ENCODE measurements at places on chromosomes 6 and 20.

GRCh38 chr6:70208235-70208790 lies 94.6 kb downstream of the COL9A1 start:
- no peak for DNase-seq

DNA sequence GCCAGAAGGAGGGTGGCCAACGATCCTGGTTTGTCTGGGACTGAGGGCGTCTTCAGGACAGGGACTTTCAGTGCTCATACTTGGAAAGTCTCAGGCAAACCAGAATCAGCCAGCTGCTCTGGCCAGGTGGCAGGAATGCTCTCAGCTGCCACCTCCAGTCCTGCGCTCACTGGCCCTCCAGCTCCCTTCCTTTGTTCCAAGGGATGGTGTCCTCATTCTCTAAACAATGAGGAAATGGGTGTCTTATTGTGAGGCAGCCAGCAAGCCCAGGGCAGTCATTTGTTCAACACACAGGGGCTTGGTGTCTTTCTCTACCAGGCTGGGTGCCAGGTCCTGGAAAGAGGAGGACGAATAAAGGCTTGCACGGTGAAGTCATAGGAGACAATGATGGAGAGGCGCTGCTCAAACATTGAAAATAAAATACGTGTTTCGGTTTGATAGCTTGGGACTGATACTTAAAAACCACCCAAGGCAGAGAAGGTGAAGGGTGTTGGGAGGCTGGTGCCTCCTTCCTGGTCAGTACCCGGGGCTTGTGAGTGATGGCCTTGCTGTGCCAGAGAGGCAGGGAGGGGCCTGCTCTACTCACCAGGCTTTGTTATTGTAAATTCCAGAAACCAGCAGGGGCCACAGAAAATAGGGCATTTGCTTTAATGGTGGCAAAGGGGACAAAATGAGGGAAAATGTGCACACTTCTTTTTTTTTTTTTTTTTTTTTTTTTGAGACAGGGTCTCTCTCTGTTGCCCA lies 11.3 kb upstream of the TMEM181 start:
- no peak for DNase-seq

- DNase-seq, result no peak
Observed at GRCh38 chr6:56652231-56652630, 9.5 kb upstream of the DST start.

GRCh38 chr20:57467742-57468141 lies 57.2 kb downstream of the CTCFL start:
- DNase-seq, result no peak

DNA sequence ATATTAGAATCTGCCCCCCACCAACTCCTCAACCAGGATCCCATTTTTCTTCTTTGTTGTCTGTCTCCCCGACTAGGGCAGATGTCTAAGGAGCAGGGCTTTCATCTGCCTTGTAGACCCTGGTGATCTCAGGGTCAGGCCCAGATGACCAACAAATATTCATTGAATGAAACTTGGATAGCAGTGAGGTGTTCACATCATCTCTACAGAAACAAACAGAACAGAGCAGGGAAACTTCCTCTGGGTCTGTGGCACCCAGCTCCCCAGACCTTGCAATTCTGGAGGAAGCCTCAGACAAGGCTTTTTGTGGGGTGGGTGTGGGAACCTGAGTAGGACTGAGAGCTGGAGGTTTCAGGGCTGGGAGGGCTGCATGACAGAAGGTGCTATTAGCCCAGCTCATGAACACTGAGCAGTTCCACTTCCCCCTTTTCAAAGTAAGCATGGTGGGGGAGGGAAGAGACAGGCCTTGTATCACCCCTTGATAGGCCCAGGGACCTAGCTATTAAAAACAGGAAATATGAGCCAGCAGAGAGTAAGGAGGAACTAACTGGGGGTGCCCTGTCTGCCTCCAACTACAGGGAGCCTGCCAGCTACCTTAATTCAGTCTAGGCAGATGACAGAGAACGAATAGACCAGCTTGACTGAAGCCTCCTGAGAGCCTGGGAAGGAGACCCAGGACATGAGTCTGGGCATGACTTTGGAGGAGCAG lies 37.3 kb upstream of the TOP1 start:
- DNase-seq, result no peak

GRCh38 chr20:20456741-20457140 lies 88.8 kb downstream of the INSM1 start:
- DNase-seq, result no peak

DNA sequence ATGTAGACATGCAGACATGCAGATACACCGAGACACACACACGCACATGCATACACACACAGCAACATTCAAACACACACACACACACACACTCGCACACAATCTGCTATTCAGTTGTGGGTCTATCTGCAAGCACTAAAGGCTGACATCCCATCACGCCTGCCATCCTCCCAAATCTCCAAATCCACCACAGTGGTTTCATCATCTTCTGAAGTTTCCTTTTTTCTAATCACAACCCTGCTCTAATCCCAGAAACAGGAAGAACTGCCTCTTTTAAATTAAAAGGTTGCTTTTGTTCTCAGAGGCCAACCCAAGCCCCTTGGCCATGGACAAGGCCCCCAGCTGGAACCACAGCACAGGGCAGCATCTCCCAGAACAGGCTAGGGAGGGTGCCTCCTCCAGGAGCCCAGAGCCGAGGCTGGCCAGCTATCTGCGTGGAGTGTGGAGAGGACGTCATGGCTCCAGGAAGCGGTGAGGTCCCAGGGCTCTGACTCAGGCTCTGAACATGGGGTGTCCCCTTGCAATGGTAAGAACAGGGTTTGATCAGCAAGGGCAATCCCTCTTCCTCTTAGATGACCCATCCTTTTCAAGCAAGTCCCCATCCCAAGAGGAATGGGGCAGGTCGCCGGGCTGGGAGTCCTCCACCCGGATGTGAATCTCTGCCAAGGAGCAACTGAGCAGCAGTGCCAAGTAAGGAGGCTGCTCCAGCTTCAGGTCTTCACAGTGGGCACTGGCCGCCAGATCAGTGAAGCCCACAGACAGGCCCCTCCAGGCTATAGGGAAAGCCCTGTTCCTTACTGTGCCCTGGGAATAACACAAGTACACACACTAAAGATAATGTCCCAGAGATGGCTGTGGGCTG lies 14.7 kb downstream of the FOXF2 start:
- no peak for DNase-seq

GRCh38 chr6:30267423-30267822 lies 54.2 kb upstream of the TRIM26 start:
- no peak for DNase-seq

GRCh38 chr6:49826743-49827406 lies 39.5 kb downstream of the CRISP1 start:
- no peak for DNase-seq

GRCh38 chr20:3876000-3876399 lies 13.2 kb upstream of the PANK2 start:
- DNase-seq, result no peak

- no peak for DNase-seq
Observed at GRCh38 chr6:152261179-152261578, 376.0 kb downstream of the SYNE1 start.

DNA sequence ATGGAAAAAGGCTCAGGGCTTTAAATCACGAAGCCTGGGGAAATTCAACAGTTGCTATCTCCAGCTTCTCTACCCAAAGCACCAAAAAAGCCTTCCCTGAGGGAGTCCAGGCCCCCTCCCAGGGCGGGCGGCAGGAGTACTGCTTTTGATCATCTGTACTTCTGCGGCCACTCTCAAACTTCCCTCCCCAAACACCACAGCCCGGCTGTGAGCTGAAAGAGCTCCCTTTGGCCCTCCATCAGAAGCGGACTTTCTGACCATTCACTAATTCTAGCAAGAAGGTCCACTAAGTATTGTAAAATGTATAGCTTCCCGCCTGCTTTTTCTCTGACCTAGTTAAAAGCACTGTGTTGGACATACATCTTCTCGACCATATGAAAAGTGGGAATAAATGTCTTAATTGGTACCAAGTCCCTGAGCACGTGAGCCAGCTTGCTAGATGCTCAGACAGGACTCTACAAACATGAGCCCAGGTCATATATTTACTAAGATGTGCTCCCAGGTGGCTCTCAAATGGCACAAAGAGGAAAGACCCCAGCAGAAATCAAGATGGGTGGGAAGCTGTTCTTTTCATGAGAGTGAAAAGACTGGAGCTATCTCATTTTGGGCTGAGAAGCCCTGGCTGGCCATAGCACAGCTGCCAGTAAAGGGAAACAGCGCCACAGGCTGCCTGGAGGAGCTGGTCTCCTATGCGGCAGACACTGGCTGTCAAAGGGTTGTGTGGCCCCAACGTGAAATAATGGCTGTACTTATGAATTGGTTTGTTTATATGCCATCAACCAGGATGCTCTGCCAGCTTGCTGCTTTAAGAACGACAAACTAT lies 58.6 kb downstream of the GFOD1 start:
- no peak for DNase-seq

- no peak for DNase-seq
Observed at GRCh38 chr6:135505648-135506047, 8.1 kb upstream of the AHI1 start.

- DNase-seq, result no peak
Observed at GRCh38 chr6:147534116-147534860, 25.8 kb downstream of the SAMD5 start.

GRCh38 chr6:53703047-53703446 lies 37.5 kb upstream of the KLHL31 start:
- no peak for DNase-seq

DNA sequence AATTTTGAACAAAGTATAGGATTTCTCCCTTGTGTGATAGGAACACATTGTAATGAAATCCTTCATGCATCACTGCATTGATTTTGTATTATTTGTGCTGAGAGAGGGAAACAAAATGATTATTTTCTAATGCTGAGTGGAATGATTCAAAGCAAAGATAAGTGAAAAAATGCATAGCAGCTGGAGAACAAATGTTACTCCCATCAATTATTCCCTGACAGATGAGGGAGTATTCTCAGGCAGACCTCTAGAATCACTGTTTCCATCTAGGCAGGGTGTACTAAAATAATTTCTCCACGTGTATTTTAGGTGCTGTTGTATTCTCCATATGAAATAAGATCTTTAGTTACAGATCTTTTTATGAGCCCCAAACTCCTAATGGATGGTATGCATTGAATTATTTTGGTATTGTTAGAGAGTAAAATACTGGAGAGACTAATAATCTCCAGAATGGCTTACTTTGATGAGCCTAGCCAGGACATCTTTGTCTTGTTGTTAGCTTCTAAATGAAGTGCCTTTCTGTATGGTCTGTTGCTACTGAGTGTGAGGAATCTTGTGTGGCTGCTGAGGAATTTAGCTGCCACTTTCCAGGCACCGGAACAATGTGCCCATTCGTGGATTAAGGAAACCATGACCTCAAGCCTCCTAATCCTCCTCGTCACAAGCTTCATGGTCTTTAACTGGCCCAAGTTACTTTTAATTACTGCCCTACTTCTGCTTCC lies 39.6 kb downstream of the RNF217 start:
- no peak for DNase-seq

- DNase-seq, result peak; percentile 61
Observed at GRCh38 chr20:6053776-6054688, at the start of gene LRRN4. TSS of gene LRRN4 (minus strand) at chr20:6054060. CDS start at chr20:6052799, 1,261 bp downstream.

DNA sequence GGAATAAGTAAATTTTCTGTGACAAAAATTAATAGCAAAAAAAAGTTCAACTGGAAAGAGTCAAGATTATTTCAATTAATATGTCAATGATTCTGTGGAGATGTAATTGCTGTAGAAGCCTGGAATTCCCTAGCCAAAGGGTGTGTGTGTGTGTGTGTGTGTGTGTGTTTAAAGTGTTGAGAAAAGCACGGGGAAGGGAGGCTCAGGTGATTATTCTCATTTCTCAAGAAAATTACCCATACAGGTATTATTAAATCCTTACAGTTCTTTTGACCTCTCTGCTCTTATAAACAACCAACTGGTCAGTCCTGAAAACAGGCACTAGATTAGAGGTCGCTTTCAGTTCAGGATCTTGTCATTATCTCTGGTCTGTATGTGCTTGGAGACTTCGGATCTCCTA lies 129.3 kb upstream of the SASH1 start:
- no peak for DNase-seq

DNA sequence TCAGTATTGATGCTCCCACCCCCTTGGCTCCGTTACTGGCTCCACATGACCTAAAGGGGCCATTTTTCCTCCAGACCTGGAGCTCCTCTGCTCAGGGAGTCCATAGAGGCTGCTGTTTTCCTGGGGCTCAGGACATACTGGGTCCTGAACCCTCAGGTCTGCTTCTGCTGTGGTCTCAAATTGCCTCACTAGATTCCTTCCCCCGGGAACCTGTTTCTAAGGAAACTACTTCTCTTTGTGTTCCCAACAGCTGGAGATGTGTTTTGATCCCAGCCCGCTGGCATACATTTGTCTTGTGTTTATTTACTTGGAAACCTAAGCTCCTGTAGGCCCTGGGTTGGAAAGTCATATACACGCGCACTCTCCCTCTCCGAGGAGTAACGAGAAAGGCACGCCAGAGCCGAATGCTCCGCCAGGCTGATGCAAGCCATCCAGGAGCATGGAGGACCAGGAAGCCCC lies 222.8 kb downstream of the UST start:
- no peak for DNase-seq

GRCh38 chr6:116096979-116097816 lies 3.5 kb upstream of the NT5DC1 start:
- DNase-seq, result no peak

DNA sequence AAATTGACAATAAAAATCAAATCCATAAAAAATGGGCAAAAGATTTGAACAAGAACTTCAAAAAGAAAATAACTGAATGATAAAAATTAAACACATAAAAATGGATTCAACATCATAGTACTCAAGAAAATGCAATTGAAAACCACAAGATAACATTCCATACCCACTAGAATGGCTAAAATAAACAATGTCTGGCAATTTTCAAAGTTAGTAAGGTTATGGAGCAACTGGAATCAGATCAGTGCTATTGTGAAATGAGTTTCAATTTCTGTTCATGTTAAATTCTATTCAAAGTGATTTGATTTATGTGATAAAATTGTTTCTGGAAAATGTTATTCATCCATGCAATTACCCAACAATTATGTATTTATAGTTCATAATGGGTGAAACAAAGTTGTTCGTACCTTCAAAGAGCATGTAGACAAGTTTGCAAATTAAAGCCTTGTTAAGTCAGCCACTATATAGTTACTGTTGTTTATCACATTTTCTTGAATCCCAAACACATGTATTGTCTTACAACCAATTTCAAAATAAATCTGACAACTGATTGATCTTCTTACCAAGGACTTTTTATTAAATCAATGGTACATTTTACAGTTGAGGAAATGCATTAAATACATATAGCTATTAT lies 151.5 kb upstream of the CENPW start:
- no peak for DNase-seq

DNA sequence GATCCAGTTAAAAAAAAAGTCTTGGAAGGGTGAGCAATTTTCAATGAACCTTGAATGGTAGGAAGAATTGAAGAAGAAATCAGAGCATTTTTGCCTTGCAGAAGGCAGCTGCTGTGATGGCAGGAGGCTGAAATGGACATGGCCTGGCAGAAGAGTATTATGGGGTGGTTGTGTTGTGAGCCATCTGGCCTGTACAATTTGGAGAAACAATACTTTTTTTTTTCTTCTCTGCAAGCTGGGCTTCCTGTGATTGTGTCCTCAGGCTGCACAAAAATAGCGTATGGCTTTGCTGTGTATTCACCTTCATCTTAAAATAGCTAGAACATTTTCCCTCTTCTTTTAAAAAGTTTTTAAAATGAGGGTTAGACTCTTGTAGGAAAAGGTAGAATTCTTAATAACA lies 21.4 kb downstream of the SYCP2L start:
- no peak for DNase-seq
